Central memory CD4-positive, alpha-beta T cell (primary cell): ENCODE measurements at places on chromosomes 2 and 18.

DNA sequence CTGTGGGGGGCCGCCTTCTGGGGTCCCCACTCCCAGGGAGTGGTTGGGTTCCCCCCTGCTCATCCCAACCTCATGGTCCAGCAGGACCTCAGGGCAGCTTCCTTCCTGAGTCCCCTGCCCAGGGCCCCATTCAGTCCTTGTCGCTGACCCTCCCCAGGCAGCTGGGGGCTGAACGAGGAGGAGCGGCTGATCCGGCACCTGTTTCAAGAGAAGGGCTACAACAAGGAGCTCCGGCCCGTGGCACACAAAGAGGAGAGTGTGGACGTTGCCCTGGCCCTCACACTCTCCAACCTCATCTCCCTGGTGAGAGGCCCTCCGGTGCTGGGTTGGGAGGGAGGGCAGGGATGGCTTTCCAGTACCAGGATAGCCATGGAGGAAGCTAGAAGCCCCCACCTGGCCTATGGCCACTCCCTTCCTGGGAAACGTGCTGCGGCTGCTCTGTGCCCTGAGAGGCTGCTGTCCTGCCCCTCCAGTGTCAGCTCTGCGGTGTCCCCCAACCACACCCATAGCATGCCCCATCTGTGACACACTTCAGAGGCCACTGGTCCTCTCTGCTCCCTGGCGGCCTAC is 497 bp downstream of the CHRND start:
- no peak for DNase-seq

GRCh38 chr18:8659609-8660242 is 45.6 kb upstream of the MTCL1 start:
- no peak for DNase-seq

- DNase-seq, result no peak
These were observed 834 bp upstream of the BUB1 start for GRCh38 chr2:110678457-110679336.

DNA sequence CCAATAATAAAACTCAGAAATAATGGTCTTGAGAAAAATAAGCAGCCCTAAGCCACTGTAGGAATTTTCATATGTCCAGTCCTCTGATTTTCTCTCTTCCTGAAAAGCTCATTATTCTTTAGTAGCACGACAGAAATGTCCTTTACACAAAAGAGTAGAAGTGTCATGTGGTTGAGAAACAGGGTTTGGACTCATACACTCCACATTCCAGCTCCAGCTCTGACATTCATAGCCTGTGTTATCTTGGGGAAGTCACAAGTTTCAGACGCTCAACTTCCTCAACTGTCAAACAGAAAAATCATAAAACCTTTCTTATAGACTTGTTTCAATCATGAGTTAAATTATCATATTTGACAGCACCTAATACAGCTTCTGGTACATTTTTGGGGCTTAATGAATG is 511.5 kb downstream of the TNS1 start:
- DNase-seq, result no peak

DNA sequence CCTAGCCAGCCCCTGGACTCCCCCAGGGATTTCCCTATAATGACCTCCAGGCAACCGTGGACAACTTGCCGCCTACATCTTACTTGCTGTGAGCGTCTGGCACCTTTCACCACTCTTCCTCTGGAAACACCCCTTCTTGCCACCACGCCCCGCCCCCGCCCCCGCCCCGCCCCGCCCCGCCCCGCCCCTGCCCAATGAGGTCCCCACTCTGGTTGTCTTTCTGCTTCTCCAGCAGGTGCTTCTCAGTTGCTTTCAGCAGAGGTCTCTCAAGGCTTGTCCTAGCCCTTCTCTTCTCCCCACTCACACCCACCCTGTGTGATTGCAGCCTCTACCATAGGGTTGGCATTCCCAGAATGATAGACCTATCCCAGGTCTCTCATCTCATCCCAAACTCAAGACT is 214.5 kb downstream of the EN1 start:
- no peak for DNase-seq

DNA sequence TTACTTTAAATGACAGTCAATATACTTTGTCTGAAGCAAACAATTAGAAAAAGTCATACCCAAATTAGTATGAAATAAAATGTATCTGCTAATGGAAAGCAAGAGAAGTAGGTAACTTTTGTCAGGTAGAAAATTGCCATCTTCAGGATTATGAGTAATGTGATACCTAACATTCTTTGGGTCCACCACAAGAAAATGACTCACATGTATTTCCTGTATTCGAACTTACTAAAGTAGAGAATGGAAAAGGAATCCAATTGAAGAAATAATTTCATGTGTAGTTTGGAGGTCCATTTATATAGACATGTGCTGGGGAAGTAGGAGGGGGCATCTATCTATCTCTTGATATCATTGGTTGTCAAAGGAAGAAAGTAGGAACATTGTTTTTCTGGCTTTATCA is 636.2 kb upstream of the CHAC2 start:
- DNase-seq, result no peak

- no peak for DNase-seq
These were observed 149.0 kb upstream of the CYP1B1 start for GRCh38 chr2:38224821-38225437.

DNA sequence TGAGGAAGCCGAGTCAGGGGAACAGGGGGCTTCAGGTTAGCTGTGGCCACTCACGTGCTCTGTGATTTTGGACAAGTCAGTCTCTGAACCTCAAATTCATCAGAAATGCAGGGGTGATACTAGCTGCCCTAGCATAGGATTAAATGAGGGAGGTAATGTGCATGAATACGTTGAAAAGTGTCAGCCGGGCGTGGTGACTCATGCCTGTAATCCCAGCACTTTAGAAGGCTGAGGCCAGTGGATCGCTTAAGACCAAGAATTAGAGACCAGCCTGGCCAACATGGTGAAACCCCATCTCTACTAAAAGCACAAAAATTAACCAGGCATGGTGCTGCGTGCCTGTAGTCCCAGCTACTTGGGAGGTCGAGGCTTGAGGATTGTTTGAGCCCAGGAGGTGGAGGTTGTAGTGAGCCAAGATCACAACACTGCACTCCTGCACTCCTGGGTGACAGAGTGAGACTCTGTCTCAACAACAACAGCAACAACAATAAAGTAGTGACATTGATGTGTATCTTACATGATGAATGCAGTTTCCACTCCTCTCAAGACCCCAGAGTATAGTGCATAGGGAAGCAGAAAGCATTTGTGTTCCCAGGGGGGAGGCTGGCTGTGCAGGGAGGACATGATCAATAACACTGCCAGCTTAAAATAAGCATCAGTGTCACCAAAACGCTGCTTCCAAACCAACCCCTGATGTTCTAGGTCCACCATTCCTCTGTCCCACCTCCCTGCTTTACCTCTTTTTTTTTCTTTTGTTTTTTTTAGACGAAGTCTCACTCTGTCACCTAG is 68.8 kb downstream of the HNRNPLL start:
- no peak for DNase-seq

DNA sequence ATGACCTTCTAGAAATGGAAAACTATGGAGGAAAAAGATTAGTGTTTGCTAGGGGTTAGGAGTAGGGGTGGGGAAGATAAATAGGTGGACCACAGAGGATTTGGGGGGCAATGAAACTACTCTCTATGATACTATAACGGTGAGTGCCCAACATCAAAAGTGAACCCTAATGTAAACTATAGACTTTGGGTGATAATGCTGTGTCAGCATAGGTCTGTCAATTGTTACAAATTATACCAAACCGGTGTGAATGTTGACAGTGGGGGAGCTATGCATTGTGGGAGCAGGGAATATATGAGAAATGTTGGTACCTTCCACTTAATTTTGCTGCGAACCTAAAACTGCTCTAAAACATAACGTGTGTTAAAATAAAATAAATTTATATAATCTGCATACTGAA is 180.3 kb downstream of the ALK start:
- DNase-seq, result no peak

DNA sequence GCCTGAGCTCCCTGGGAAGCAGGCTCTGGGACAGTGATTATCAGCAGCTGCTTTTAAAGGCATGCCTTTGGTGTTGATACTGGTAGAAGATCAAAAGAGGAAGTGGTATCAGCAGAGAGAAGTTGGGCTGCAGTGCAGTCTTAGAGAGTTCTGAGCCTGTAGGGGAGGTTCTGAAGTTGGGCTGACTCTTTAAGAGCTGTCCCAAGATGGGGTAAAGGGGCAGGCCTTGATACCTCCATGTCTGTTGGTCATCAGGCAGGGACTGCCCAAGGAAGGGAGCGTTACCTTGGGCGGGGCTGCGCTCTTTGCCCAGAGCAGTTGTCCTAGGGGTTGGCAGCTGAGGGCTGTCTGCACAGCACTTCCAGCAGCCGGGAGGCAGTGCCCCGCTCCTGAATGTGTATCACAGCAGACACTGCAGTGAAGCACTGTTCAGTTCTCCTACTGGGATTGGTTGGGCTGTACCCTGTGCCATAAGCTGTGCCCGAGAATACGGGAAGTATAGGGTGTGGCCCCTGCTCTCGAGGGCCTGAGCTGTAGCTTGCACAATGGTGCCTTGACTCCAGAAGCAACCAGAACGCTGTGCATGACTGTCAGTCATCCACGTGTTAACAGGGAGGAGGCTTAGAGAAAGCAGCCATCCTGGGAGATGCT is 177.0 kb downstream of the CTIF start:
- no peak for DNase-seq

GRCh38 chr18:29271501-29271900 is 1094.6 kb upstream of the CDH2 start:
- DNase-seq, result no peak

DNA sequence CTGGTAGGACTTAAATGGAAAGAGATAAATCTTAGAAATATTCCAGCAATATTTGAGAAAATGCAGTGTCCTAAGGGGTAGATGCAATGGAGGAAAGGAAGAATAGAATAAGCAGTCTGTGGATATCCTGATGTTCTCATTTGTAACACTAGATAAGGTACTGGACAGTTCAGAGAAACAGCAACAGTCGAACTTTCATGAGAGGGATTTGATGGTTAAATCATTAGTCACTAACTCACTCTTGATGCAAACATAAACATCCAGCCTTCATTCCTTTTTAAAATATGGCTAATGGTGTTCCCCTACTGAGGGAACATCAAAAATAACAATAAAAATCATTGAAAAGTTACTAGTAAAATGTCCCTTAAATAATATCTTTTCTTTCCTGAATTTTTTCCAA is 211.4 kb upstream of the SLC39A10 start:
- no peak for DNase-seq

DNA sequence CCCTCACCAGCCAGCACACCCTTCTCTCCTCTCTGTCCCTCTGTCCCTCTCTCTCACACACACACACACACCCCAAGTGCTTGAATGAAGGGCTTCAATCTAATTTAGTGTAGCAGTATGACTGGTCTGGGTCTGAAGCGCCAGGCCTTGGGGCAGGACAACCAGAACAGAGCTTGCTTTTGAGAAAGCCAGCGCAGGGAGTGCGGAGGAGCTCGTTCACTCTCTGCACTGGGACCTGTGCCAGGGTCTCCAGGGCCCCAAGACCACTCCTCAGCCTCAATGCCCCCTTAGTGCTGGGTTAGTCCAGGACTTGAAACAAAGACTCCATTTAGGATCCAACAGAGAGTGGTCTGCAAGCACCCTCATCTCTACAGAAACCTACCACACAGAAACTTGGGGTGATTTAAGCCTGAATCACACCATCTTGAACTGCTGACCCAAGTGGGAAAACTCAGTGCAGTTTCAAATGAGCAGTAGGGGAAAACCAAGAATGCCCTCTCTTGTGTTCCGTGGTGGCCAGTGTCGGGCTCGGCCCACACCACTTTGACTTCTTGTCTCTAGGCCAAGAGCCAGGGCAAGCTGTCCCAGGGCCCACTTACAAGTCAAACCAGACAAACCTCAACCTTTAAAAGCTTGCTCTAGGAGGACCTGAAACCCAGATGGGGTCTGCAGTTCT is 66.6 kb upstream of the WIPF1 start:
- DNase-seq, result no peak

DNA sequence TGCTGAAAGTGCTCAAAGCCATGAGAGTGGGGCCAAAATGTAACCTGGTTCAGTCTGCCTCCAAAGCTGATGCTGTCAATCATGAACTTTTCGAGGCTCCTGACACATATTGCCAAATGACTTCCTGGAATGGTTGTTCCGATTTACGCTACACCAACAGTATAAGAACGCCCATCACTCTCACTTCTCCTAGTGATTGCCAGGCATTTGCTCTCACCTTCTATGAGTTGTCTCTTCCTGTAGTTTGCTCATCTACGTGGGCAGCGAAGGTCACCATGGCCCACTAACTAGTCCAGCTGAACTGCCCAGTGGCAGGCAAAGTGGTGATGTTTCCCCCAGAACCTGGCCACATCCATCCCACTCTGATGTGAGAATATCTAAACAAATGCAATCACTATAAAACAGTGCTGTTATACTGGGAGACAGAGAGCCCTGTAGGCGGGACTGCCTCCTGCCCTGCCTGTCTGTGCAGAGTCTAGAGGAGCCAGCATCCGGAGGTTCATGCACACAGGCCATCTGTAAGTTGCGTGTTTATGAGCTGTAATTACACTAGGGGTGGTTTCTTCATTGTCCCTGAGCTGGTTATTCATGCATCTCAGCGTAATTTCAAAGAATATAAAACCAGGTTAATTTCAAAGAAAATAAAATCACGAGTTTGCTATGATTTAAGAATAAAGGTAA is 8.8 kb upstream of the CABLES1 start:
- DNase-seq, result no peak

GRCh38 chr2:230348787-230349186 is 21.8 kb downstream of the SP140L start:
- no peak for DNase-seq

- no peak for DNase-seq
These were observed 531.2 kb upstream of the SMIM21 start for GRCh38 chr18:75958683-75959082.

DNA sequence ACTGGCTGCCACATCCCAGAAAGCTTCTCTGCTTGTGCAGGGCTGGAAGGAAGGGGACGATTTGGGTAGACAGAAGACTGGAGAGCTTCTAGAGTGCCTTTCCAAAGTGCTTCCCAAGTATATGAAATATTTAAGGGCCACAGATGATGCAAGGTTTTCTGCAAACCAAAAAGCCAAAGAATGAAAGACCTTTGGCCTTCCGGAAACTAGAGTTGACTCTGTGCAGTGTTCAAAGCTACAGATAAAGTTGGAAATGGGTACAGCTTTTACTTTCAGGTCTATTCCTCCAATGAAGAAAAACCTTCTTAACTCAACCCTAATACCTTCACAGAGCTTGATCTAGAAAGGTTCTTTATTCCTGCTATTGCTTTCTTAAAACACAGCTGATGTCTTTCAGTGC is 253.0 kb upstream of the KLHL29 start:
- no peak for DNase-seq

DNA sequence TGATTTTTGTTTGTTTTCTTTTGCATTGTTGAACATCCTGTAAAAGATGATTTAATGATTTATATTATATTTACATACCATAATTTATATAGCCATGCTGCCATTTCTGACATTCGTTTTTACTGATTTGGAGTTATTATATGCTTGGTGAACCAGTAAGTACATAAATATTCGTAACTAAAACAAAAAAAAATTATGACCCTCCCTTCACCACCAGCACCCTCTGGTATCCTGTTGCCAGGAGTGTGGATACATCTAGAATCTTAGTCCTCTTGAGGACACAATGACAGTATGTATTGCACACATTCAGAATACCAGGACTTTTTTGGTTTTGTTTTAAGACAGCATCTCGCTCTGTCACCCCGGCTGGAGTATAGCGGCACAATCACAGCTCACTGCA is 43.9 kb upstream of the B3GNT7 start:
- DNase-seq, result no peak

DNA sequence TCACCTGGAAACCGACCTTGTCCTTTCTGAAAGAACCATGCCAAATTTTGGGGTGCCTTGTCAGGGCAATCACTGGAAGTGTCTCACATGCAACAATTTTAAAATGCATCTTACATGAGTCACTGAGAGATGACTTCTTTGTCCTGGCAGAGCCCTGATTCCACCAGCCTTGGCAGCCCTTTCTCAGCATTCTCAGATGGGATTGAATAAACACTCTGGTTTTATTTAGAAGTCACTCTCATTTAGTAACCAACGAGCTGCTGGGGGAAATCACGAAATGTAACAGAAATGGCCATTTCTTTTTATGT is 3.8 kb upstream of the ATP8B1 start:
- no peak for DNase-seq
